ENCODE measurements at places on chromosomes 16 and 17.

- no peak for DNase-seq
Observed at GRCh38 chr16:77306075-77306474, 106.9 kb downstream of the SYCE1L start.

GRCh38 chr17:7811251-7811650 is 22.8 kb upstream of the KDM6B start:
- no peak for DNase-seq

- DNase-seq, result no peak
Observed at GRCh38 chr17:33138627-33139026, 147.0 kb downstream of the SPACA3 start.

GRCh38 chr16:78249832-78250231 is 150.4 kb downstream of the WWOX start:
- no peak for DNase-seq

DNA sequence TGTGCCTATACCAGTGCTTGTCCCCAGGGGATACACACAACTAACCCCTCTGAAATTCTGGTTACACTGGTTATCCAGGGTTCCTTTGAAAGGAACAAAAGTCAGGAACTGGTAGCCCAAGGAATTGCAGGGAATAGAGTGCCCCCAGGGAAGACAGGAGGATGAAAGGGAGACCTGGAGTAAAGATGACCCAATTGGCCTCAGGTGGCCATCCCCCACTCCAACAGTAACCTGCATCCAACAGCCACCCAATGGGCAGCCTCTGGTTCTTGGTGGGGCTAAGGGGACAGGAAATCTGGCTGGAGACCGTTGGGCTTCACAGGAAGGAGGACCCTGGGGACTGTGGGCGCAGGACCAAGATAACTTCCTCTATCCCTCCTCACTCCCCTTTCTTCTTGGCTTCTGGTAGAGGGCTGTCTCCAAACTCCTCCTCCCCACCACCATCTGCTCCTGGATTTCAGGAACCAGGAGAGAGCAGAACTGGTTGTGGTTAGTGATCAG is 826 bp upstream of the MPO start:
- no peak for DNase-seq

DNA sequence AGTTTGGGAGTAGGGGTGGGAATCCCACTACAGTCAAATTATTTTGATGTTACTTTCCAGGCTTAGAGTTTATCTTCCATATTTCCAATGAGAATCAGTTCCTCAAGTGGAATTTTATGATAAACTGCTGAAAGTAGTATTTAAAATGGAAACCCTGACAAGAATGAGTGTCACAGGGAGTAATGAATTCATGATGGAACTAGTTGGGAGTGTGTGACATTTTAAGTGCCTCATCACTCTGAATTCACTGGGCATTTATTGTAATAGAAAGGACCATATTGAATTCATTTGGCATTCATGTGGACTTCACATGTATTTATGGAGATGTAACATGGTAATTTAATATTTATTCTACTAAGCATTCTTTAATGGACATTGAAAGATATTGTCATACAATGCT is 320.9 kb downstream of the CDH13 start:
- DNase-seq, result no peak

GRCh38 chr17:48504953-48505352 is 25.9 kb downstream of the HOXB1 start:
- DNase-seq, result no peak

- DNase-seq, result no peak
Observed at GRCh38 chr17:57953219-57953618, 2.0 kb downstream of the CUEDC1 start.

GRCh38 chr17:35432176-35433074 is at the start of gene SLFN12:
TSS of gene SLFN12 (minus strand) at chr17:35432500. CDS start at chr17:35423028, 9,472 bp downstream.
- DNase-seq, result peak; percentile 41

DNA sequence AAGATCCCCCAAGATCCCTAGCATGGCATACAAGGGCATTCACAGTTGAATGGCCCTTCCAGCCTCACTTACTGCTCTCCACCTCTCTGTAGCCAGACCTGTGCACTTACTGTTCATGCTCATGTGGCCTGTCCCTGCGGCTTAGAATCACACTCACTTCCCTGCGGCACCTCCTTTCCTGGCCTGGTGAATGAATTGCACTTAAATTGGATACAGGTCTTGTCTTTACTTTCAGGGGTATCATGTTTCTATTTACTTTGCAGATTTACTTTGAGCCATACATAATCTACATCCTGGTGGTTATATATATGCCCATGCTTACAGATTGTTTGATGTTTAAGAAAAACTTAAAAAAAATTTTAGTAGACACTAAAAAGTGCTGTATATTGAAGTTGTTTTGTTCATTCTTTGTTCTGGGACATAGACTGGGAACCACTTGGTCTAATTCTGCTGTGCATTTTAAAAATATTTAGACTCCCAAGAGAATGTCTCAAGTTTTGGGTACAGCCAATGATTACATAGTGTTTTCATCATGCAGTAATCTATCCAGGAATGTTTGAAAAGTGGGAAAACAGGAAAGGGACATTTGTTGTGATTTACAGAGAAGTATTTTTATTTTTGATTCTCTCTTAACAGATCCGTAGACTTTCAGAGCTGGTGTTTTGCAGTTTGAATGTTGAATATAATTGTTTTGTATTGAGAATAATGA is 63.9 kb downstream of the NUP88 start:
- DNase-seq, result no peak

- DNase-seq, result peak; percentile 9
Observed at GRCh38 chr17:57009737-57010445, 32.0 kb downstream of the SCPEP1 start.

DNA sequence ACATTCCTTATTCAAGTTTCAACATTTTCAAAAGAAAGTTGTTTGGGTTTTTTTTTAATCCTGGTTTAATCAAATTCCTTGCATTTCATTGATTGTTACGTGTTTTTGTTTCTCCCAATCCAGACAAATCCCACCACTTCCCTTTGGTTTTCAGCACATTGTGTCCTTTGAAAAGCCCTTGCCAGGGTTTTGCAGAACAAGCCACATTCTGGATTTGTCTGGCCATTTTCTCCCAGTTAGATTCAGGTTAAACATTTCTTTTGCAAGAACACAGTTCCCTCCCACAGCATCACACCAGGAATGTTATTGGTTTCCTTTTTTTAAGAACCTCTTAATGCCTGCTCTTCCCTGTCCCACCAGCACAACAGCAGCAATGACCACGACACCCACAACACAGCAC is 278.0 kb upstream of the SALL1 start:
- no peak for DNase-seq

- no peak for DNase-seq
Observed at GRCh38 chr17:78022425-78022824, 63.9 kb downstream of the TNRC6C start.

GRCh38 chr16:75048530-75048929 is 49.7 kb downstream of the ZNRF1 start:
- no peak for DNase-seq

All from effector CD8-positive, alpha-beta T cell (primary cell).